ELR (cell line): ENCODE measurements at places on chromosomes 7 and 10.

DNA sequence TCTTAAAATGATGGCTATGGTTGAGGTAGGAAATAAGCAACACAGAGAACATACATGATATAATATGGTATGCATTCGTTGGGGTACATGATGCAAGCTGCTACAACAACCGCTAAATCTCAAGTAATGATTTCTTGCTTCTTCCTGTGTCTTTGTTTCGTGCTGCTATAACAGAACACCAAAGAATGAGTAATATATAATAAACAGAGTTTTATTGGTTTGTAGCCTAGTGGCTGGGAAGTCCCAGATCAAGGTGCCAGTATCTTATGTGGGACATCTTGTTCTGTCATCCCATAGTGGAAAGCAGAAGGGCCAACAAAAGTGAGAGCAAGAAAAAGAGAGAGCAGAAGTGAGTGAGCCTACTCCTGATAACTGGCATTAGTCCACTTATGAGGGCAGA lies 689.7 kb downstream of the SUGCT start:
- DNase-seq: peak; percentile 20

DNA sequence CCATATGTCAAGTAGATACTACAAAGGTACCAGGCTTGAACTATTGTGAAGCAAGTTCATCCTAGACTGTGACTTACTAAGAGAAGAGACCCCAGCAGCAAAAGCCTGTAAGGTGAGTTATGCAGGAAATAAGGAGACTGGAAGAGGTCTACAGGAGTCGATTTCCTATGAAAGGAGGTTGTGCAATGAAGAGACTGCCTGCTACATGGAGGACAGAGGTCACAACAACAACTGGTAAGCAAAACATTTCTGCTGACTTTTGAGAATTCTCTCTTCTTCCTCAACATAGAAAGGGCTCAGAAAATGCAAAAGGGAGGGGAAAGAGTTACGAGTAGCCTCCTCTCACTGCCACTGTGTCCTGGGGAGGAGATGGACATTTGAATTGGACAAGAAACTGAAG lies 42.4 kb downstream of the PDK4 start:
- DNase-seq: no peak

DNA sequence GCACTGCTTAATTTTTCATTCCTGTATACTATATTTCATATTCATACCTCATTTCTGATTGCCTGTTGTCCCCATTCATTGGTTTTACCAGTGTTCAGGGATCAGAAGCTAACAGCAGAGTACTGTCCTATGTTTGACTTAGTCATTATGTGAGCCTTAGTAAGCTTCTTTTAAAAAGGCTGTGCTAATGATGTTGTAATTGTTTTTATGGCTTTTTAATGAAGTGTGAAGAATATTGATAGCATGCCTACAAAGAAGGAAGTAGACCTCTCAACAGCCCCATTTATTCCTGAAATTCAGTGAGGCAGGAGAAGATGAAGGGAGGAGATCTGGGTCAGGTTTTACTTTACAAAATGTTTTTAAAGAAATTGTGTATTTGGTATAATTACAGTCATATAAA lies 61.7 kb downstream of the AGK start:
- no peak for DNase-seq

- DNase-seq: peak; percentile 43
These were observed 48.2 kb downstream of the COL26A1 start for GRCh38 chr7:101410743-101411507.

- no peak for DNase-seq
These were observed 27.8 kb upstream of the ZNF273 start for GRCh38 chr7:64875258-64875657.

GRCh38 chr7:11655642-11656041 lies 176.4 kb downstream of the THSD7A start:
- no peak for DNase-seq

- DNase-seq: no peak
These were observed 57.9 kb upstream of the CAPZA2 start for GRCh38 chr7:116804471-116804870.

- no peak for DNase-seq
These were observed 133.7 kb upstream of the TNS3 start for GRCh38 chr7:47715631-47716068.

- DNase-seq: no peak
These were observed 27.8 kb downstream of the AFAP1L2 start for GRCh38 chr10:114376523-114376922.

DNA sequence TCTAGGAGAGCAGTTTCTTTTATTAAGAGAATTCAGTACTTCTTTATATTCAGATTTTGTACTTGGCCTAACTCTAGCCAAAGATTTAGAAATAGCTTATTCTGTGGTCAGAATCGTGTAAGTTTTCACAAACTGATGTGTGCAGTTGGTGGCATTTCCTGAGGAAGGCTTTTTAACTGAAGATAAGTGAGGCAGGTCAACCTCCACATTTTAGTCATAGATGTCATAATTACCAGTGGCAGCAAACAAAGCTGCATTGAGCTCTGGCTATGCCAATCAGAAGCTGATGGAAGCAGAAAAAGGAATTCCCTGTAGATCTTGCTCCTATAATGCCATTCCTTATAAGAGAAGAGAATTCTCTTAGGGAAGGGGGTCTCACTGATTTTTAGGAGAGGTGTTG lies 141.3 kb upstream of the SP8 start:
- no peak for DNase-seq

DNA sequence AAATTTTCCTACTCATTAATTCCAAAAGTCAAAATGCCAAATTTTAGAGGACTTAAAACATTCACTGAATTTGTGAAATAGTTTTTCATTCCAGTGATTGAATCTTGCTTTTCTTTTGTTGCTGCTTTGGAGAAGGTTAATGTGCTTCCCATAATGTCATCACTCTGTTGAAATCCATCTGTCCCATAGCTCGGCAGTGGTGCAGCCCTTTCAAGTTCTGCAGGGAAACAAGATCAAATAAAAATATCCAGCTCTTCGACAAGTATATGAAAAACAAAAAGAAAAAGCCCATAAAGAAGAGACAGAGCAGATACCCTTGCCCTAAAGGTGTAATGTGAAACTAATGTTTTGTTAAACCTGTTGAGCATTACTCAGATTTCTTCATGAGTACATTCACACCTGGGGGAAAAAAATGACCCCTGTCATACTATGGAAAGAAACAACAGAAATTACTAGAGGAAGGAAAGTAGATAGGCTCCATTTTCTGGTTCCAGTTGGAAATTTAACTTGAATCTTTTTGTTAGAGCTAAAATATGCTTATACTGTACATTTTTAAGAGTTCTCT lies 35.1 kb downstream of the AGR3 start:
- DNase-seq: no peak

- no peak for DNase-seq
These were observed 27.0 kb upstream of the BMS1 start for GRCh38 chr10:42755556-42756093.

DNA sequence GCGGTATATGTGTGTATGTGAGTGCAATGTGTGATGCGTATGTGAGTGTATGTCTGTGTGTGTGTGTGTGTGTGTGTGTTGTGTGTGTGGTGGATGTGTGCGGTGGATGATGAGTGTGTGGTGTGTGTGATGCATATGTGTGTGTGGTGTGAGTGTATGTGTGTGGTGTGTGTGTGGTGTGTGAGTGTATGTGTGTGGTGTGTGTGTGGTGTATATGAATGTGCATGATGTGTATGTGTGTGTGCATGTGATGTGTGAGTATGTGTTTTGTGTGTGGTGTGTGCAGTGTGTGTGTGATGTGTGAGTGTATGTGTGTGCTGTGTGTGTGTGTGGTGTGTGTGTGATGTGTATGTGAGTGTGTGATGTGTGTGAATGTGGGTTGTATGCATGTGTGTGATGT lies 222.0 kb downstream of the SKAP2 start:
- DNase-seq: no peak

GRCh38 chr10:96588616-96589419 lies 2.0 kb upstream of the TM9SF3 start:
- DNase-seq: peak; percentile 75

- DNase-seq: no peak
These were observed 36.0 kb upstream of the SEMA3E start for GRCh38 chr7:83684928-83685327.

GRCh38 chr7:141617280-141617679 lies 66.1 kb downstream of the AGK start:
- DNase-seq: peak; percentile 9

DNA sequence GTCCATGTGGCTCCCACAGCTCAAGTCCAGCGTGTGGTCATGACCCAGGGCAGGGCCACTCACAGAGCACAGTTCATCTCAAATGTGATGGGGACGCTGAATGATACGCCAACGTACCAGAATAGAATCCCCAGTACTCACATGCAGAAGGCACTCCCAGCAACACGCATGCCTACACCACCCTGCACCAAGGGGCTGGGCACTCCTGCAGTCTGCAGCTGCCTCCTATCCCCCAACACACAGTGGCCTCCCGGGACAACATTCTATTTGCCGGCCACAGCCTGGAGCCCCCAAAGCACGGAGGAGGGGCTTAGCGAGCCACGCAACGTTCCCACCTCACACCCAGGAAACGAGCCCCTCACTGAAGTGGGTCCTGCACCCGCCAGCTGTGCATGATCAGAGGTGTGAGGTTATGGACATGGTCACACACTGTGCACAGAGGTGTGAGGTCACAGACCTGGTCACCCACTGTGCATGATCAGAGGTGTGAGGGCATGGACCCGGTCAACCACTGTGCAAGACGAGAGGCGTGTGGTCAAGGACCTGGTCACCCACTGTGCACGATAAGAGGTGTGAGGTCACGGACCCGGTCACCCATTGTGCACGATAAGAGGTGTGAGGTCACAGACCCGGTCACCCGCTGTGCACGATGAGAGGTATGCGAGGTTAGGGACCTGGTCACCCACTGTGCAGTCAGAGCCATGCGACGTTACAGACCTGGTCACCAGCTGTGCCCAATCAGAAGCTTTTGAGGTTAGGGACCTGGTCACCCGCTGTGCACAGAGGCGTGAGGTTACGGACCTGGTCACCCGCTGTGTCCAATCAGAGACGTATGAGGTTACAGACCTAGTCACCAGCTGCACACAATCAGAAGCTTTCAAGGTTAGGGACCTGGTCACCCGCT lies 182.8 kb downstream of the DIP2C start:
- DNase-seq: no peak

DNA sequence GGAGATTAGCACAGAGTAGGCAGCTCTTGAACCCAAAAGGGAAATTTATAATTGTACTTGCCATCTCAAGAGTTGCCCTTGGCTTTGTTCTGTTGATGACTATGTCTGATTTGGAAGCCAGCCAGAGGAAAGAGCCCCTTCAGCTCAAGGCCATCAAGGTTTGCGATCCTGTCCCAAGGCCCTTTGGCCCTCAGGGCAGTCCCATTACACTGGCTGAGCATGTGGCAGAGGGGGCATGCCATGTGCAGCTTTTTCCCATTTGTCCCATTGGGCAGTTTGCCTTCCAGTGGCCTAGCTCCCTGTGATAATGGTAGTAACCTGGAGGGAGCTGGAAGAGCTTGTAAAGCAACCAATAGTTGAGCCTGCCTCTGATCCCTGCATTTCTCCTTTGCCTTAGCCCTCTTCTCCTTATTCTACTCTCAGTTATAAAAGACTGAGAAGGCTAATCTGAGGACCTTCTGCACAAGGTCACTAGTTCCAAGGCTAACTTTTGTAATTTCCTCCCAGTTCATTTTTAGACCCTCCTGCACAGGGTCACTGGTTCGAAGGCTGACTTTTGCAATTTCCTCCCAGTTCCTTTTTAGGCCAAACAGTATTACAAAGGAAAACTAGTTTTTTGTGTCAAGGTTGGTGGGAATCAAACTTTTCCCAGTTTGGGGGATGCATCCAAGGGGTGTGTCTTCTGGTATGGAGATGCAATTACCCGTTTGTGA lies 31.0 kb upstream of the ARHGAP12 start:
- DNase-seq: no peak

DNA sequence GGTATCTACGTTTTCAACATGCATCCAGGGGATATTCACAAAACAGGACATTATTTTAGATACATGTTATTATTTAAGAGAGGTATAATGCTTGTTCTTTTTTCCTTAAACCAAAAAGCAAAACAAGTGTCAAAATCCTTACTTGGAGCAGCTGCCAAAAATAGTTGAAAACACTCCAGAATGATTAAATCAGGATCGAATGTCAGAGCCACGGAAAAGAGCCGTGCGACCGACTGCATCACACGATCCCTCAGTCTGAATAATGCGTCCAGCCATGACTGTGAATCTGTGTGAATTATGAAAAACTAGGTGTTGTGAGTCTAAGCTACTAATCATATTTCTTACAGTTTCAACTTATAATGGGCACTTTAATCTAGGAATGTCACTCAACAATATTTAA lies 126.0 kb downstream of the PARD3 start:
- DNase-seq: no peak

GRCh38 chr7:122298618-122299017 lies 5.9 kb downstream of the FEZF1 start:
- DNase-seq: no peak

- DNase-seq: peak; percentile 68
These were observed 69.4 kb upstream of the GSDME start for GRCh38 chr7:24826662-24827020.

GRCh38 chr7:553636-554111 lies 34.0 kb upstream of the PDGFA start:
- DNase-seq: no peak

DNA sequence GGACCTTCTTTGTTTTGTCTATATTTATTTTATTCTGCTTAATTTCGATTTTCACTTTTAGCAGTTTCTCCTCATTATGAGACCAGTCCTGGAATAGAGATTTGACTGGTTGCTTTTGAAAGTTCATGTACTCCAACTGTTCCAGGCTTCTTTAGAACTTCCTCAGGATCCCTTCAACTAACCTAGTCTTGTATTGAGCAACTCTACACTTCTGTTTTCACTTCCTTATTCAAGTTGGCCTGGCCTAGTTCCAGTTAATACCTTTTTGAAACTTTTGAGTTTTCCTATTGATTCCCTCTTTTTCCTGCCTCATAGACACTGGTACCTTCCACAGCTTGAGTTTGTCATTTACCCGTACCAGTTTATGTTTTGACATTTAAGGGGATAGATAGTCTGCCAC lies 421.7 kb downstream of the ATRNL1 start:
- no peak for DNase-seq

DNA sequence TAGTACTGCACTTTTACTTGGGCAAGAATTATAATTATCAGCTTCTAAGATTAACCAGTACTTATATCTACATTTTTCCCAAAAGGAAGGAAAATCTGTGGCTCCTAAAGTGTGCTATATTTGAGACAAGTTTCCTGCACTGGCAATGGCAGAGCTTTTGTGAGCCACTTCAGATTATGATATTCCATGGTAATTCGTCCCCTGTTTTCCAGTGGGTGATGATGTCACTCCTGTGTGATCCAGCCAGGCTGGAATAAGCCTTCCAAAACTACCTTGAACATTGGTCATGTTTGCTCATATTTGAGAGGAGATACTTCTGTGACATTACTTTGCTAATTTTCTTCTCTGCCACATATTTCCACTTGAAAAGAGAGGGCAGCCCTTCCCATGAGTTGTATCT lies 302.1 kb downstream of the MDFIC start:
- DNase-seq: no peak
